ENCODE measurements at places on chromosomes 16 and 17.

DNA sequence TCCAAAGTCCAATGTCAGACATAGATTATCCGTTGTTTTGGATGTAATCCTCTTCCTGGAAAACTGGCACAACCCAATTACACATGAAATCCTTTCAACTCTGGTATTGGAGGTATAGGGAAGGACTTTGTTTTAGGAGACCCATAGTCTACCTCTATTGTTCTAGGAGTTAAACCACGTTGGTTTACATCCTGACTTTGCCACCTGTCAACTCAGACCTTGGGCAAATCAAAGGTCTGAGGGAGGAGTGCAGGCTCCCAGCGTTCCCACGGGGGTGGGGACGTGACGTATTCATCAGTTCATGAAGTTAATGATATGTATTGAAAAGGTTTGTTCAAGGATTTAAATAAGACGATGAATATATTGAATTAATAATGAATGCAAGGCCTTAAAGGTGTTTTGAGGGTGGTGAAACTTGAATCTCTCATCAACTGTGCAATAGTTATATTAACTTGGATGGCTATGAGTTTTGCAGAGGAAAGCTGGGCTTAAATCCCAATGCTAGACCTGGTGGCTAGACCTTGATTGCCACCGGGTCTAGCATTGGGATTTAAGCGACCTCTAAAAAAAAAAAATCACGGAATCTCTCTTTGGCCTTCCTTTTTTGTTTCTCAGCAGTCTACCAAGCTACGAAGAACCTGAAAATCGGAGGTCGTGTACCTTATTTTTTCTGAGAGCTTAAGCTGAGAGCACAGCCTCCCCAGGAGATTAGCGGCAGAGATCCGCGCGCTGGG, 744 bp upstream of the NF1 start:
- DNase-seq = no peak

DNA sequence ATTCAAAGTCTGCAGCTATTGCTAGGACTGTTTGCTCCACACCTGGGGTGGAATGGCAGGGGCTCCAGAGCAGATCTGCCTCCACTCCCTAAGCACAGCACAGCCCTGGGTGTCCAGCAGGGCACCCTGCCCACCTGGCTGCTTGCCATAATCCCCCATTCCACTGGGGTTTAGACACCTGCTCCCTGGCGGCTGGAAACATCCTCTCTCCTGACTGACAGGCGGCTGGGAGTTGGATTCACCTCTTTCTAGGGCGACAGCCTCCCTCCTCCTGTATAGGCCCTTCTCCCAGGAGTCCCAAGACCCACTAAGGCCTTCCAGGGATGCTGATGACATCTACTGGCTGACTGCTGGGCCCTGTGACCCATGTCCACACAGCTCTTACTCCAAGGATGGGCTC, 18.0 kb downstream of the HDAC5 start:
- no peak for DNase-seq

DNA sequence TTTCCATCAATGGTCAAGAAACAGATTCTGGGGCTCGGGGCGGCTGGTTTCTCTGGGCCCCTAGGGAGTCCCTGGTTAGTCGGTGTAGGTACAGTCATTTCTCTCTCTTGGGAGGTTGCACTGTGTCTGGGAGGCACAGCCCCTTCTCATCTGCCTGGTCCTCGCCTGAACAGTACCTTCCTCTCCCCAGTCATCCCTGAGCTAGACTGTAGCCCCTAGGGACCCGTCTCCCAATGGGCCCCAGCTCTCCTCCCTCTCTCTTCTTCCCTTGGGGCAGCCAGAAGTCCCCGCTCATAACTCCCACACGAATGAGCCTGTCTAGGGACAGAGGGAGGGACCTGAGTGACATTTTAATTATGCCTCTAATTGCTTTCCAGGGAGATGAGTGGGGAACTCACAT, 20.2 kb upstream of the CPSF4L start:
- peak; percentile 86 for DNase-seq

DNA sequence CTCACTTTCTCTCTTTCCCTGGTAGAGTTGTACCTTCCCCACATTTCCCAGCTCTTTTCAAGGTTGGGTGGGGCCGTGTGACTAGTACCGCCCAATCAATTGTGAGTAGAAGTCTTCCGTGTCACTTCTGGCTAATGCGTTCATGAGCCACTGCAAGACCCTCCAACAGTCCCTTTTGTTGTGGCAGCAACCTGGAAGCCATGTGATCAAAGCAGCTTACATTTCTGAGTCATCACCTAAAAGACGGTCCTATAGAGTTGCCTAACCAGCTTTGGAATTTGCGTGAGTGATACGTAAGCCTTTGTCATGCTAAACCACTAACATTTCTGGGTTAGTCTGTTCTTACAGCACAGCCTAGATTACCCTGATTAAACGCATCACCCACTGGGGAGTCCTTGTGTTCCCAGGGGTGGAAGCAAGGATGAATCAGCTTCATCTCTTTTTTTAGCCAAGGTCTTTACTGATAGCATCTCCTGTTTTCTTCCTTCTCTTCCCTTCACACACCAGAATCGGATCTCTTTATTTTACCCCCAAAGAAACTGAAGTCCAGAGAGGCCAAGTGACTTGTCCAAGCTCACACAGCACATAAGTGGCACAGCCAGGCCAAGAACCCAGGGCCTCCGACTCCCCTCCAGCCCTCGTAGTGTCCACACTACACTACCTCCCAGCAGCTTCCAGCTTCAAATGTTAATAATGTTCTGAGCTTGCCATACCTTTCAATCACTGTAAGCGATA, 366.3 kb upstream of the XYLT1 start:
- DNase-seq = no peak

DNA sequence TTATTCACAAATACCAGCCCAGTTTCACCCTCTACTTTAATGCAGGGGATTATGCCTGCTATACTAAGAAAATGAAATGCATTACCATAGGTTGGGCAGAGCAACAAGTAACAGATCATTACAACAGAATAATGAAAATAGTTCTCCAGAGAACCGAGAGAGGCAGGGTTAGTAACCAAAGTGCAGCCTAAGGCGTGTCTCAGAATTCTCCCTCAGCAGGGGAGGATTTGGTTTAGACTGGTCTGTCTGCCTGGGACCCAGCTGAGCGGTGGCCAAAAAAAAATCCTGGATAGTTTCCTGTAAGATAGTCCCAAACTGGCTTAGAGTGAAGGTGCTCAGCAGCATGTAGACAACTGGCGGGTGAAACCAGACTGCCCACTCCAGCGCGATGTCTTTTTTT, 30.8 kb upstream of the ADCY7 start:
- DNase-seq = no peak

GRCh38 chr16:26752166-26752565, 314.6 kb upstream of the C16orf82 start:
- DNase-seq = no peak

GRCh38 chr16:18969855-18970240, 13.9 kb upstream of the TMC7 start:
- no peak for DNase-seq

- peak; percentile 76 for DNase-seq
Measured at GRCh38 chr16:29678691-29679267, at the start of gene QPRT. Gene QPRT (plus strand): TSS chr16:29679180. CDS start chr16:29679198, 18 bp downstream.

GRCh38 chr17:44363613-44364159, at the start of gene FAM171A2:
Gene FAM171A2 (minus strand): TSS chr17:44363853. CDS start chr17:44363714, 139 bp downstream.
- DNase-seq = peak; percentile 71

DNA sequence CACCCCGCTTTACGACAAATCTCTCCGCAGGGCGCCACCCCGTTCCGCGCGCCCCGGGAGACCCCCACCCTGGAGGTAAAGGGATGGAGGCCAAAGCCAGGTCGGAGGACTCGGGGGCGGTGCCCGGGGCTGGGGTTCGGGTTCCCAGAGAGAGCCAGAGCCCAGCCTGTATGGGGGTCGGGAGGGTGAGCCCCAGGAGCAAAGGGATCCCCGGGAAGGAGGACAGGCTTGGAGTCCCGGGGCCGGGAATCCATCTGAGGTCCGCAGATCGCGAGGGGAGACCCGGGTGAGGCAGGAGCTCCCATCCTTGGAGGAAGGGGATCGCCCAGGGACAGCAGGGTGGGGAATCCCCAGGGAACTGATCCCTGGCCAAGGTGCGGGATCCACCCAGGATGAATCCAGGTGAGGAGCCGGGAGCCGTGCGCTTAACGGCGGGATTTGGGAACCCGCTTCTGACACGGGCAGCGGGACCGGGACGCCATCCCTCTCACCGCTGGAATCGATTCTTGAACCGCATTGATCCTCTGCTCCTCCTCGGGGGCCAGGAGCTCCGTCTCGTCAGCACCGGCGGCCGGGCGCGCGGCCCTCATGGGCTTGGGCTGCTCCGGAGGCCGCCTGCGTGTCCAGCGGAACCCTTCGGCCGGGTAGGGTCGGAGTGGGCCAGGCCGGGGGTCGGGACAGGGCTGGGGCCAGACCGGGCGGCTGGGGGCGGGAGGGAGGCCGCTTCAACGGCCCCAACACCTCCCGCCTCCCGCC, at the start of gene MMD:
Gene MMD (minus strand): TSS at position 657 of the 756 bp plus-strand sequence. CDS start 140 bp downstream, at position 517.
- DNase-seq = no peak

DNA sequence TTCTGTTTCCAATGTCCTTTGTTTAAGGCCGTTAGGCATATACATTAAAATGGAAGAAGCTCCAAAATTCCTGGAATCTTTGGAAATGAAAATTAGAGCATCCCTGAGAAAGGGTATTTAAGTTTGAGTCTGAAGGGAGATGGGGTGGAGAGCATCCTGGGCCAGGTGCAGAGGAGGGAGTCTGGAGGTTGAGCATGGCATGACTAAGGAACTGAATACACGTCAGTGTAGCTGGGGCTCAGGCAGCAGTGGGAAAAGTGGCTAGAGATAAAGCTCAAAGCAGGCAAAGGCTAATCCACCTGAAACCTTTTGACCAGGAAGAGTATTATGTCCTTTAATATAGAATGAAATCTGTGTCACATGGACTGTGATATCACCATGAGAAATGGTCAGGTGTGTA, 669.0 kb upstream of the RBFOX1 start:
- no peak for DNase-seq

DNA sequence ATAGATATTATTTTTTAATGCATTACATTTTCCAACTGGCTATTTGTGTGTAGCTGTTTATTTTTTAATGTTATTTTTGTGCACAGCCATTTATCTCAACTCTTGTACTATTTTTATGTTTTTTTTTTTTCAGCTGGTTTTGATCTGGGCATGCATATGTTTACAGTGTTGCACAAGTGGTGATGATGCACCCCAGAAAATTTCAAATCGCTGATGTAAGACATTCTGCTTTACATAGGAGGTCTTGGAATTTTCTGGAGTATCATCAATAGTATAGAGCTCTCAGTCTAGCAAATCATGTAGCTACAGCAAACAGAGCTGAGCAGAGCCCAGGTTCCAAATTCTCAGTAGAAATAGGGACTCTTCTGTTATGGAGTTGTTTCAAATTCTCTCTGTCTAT, 30.2 kb downstream of the CACNG5 start:
- no peak for DNase-seq

GRCh38 chr17:57422574-57423164, 166.3 kb downstream of the MSI2 start:
- DNase-seq = peak; percentile 82

DNA sequence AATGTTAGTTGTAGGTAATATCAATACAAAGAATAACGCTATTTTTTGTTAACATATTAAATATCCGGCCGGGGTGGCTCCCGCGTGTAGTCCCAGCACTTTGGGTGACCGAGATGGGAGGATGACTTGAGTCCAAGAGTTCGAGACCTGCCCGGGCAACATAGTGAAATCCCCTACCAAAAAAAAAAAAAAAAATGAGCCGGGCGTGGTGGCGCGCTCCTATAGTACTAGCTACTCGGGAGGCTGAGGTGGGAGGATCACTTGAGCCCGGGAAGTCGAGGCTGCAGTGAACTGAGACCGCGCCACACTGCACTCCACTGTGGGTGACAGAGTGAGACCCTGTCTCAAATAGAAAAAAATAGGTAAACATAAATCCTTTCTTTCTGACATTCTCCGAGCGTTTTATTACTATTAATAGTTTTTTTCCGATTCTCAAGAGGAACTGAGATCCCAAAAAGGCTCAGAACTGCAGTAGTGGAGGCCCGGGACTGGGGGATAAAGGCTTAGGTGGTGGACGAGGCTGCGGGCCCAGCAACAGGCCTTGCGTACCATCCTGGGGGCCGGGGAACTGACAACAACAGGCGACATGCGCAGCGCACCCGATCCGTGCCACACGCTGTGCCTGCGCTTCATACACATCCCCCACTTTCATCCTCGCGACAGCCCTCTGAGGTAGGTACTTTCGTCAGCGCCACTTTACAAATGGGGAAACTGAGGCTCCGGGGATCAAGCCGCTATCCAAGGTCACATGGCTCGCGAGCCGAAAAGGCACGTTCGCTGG, 919 bp downstream of the N4BP1 start:
- peak; percentile 67 for DNase-seq

- no peak for DNase-seq
Measured at GRCh38 chr16:85847036-85847435, 47.5 kb downstream of the COX4I1 start.

GRCh38 chr17:12342609-12343435, 322.1 kb downstream of the MAP2K4 start:
- peak; percentile 61 for DNase-seq

- DNase-seq = peak; percentile 89
Measured at GRCh38 chr17:39769974-39770587, 32.3 kb downstream of the GRB7 start.

- no peak for DNase-seq
Measured at GRCh38 chr16:75160386-75160785, 12.1 kb downstream of the ZFP1 start.

DNA sequence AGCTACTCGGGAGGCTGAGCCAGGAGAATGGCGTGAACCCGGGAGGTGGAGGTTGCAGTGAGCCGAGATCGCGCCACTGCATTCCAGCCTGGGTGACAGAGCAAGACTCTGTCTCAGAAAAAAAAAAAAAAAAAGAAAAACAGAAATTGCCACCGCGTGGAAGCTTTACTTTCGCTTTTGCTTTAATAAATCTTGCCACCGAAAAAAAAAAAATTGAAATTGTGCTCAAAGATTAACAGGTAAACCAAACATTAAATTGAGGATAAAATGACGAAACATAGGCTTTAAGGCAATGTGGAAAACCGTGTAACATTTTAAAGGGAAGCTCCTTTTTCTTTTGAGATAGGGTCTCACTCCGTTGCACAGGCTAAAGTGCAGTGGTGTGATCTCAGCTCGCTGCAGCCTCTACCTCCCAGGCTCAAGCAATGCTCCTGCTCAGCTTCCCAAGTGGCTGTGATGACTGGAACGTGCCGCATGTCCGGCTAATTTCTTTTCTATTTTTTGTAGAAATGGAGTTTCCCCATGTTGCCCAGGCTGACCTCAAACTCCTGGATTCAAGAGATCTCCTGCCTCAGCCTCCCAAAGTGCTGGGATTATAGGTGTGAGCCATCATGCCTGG, 40.1 kb downstream of the ZNF276 start:
- no peak for DNase-seq

DNA sequence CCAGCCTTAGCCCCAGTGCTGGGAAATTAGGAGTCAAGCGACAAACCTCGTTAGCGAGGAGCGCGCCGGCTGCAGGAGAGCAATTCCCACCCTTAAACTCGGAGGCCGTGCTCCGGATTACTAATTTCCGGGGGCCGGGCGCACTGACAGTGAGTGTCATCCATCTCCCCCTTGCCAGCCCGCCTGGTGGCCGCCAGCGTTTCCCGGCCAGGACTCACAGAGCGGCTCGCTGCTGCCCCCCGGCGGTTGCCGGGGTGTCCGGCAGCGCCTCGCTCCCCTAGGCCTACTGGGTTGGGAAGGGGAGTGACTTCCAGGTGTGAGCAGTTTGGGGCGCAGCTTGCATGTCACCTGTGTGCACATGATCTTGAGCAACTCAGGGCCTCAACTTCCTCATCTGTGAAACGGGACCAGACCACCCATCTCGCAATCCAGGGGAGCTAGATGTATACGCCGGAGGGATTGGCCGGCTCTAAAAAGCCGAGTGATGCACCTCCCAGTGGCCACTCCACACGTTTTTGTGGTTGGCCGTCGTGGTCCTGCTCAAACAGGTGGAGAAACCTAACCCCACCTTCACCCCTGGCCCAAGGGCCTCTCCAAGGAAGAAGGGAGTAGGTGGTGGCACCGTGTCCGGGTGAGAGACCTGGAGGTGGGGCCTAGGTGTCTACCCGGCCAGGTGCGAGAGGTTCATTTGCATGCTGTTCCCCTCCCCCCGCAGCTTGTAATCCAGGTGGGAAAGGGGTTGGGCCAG, 2.5 kb upstream of the GSE1 start:
- peak; percentile 89 for DNase-seq

All from GM12865 (cell line).